H9 (cell line): ENCODE measurements at places on chromosomes 7 and 10. TPM values are rescaled to one million over a fixed set of nuclear protein-coding genes. Genes with fewer than 3 reads are reported as not detected.

The SPDYE6 gene
- not detected in 2 replicates for total RNA-seq

The EFCAB10 gene
- total RNA-seq, result 1.3 and 1.5 TPM in 2 replicates

The FGFR2 gene
- 133 and 135 TPM in 2 replicates for total RNA-seq

The GPR26 gene
- total RNA-seq, result 0.07 and 0.09 TPM in 2 replicates

The TAC1 gene
- total RNA-seq, result 0.31 and 0.77 TPM in 2 replicates
